Stimulated activated CD8-positive, alpha-beta memory T cell treated with anti-CD3 and anti-CD28 coated beads, Interleukin-4, amount 100 ng/mL, for 24 hours (primary cell): ENCODE measurements at places on chromosomes 11 and 22.

- DNase-seq, result no peak
Observed at GRCh38 chr22:30602049-30602448, 4.9 kb upstream of the TCN2 start.

GRCh38 chr22:30260276-30260675 is 6.4 kb downstream of the OSM start:
- no peak for DNase-seq

DNA sequence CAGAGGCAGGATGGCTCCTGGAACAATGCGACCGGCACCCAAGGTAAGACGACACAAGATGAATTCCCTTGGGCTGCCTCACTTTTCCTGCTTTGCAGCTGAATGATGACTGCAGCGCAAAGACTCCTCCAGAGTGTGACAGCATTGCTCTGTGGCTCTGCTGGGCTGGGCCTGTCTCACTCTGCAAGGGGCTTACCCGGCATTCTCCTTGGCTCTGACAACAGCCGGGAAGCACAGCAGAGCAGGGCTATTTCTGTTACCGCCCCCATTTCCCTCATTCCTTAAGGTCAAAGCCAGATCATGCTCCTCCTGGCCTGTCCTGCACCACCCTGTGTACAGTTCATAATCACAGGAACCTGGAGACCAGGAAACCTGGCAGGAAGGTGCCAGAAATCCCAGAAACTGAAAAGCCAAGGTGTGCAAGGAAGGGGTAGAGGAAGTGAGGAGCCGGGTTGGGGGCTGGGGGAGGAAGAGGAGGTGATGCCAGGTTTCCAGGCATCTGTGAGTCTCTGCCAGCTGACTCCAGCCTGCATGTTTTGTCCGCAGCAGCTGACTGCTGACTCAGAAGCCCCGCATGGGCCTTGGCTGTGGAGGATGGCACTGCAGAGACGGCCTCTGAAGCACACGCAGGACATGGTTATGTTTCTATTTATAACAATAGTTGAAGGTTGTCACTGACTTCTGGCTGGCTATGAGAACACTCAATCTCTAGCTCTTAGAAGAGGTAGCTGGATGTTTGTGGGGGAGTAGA is 113.6 kb downstream of the MICAL3 start:
- no peak for DNase-seq

- no peak for DNase-seq
Observed at GRCh38 chr22:18064636-18065035, 13.2 kb upstream of the PEX26 start.

DNA sequence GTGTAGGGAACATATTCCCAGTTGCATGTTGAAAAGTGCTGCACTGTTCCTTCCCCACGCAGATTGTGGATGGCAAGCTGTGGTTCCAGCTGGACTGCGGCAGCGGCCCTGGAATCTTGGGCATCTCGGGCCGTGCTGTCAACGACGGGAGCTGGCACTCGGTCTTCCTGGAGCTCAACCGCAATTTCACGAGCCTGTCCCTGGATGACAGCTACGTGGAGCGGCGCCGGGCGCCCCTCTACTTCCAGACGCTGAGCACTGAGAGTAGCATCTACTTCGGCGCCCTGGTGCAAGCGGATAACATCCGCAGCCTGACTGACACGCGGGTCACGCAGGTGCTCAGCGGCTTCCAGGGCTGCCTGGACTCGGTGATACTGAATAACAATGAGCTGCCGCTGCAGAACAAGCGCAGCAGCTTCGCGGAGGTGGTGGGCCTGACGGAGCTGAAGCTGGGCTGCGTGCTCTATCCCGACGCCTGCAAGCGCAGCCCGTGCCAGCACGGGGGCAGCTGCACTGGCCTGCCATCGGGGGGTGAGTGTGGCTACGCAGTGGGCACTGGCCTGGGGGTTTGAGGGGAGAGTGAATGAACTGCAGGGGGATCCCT is 102.7 kb upstream of the MTNR1B start:
- no peak for DNase-seq

GRCh38 chr11:102389253-102389652 is 42.2 kb downstream of the BIRC2 start:
- no peak for DNase-seq

DNA sequence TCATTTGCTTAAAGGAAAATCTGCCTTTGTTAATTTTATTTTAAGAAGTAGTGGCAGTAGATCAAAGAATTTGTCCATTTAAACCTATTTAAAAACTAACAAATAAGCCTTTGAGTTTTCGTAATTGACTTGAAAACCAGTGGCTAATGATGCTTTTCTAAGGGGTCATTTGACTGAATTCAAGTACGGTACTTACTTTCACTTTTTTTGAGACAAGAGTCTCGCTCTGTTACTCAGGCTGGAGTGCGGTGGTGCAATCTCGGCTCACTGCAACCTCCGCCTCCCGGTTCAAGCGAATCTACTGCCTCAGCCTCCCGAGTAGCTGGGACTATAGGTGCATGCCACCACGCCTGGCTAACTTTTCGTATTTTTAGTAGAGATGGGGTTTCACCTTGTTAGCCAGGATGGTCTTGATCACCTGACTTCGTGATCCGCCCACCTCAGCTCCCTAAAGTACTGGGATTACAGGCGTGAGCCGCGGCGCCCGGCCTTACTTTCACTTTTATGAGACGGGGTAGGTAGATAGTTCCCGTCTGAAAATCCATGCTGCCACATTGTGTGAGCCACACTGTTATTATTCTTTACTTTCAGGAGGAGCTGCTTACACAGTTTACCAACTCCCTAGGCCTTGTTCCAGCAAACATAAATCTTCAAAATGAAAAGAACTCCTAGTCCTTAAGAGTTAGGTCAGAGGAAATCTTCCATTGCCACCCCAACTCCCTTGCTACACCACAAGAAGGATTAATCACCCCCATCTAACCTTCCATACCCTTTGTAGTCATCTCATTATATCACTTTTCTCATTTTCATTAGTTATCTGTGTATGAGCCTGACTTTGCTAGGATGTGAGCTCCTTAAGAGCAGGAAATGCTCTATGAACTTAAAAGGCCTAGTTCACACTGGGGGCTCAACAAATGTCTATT is 926.6 kb upstream of the CCDC90B start:
- no peak for DNase-seq

GRCh38 chr22:46983046-46983445 is 220.6 kb downstream of the TBC1D22A start:
- DNase-seq, result no peak

DNA sequence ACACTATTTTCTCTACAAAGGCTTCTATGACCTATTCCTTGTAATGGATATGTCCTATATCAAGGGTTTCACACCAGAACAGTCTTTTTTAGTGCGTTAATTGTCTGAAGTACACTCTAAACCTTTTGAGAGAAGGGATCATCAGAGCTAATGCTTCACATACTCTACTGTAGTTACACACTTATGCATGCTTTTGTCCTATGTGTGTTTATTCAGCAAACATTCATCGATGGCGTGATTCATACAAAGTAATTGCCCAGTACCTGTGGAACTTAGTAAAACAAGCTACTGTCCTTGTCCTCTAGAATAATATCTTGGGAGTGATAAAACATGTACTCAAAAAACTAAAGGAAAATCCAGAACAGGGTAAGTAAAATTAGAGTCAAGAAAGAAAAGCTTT is 139.2 kb downstream of the GUCY1A2 start:
- DNase-seq, result no peak

DNA sequence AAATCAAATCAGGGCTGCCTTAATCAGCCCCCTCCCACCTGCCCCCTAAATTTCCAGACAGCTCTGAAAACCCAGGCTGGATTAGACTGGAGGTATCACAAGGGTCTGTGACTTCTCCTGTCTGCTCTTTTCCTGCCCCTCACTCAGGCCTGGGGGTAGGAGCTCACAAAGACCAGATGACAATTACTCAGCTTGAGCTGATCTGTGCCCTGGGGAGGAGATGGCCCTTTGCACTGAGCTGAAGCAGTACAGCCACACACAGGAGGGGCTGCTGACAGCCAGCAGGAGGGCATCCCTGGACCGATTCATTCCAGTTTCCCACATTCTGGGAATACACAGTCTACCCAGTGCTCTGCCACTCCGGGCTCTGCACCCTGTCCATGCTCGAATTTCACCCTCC is 4.2 kb downstream of the ABCC8 start:
- DNase-seq, result no peak

- no peak for DNase-seq
Observed at GRCh38 chr11:33043221-33043830, 4.0 kb downstream of the TCP11L1 start.

DNA sequence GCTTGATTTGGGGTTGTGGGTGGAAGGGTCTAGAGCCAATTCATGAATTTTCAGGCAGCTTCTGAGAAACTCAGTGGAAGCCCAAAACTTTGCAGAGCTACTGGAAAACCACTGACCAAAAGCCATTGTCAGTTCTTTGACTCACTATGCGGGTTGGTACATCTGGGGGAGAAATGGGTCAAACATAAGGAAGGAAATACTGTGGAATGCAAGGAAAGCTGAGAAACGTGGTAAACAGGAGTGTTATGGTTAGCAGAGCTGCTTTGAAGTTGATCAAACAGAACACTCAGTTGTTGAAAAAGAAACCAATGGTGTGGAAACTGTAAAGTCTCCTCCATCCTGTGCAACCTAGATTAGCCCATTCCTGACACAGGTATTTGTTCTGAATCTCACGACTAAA is 6.3 kb upstream of the ABTB2 start:
- no peak for DNase-seq

DNA sequence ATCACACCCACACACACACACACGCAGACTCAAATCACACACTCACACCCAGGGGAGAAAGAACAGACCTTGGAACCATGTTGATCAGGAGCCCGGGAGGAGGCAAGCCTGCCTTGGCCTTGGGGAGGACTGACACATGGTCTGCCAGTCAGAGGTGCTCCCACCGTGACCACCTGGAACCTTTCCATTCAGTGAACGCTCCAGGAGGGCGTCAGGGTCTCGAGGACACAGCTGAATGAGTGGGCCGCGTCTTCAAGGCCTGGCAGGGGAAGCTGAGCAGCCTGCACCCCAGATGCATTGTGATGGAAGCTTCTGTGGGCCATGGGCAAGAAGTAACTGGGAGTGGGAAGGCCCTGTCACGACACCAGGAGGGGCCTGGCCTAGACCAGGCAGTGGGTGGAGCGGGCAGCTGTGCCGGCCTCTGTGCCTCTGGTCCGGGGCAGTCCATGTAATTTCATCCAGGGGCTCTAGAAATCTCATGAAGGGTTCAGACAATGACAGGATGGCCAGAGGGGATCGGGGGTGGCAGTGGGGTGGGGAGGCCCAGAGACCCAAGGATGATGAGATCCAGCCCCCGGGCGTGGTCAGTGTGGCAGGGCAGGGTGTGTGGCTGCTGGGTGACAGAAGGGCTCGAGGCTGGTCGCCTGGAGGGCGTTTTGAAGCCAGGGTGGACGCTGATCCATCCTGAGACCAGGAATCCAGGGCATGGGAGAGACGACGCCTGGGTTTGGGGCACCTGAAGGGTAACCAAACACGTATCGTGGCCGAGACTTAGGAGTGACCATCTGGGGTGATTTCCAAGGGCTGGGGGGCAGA is 53.7 kb downstream of the IGF2 start:
- DNase-seq, result no peak

DNA sequence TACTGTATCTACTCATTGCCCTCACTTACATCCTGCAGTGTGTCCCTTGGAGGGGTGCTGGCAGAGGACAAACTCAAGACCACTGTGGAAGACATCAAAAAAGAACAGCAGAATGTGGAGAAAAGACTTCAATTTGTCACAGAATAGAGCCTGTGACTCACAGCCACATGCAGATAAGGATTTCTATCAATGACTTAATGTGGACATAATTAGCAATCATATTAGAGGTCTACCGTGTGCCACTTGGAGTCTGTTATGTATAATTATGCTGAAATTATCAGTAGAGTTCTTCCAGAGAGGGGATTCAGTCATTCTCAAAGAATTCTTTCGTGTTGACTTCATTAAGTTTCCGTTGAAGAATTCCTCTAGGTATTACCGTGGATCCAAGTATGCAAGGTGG is 473.5 kb downstream of the MIAT start:
- no peak for DNase-seq

- no peak for DNase-seq
Observed at GRCh38 chr11:112961751-112962578, 745 bp downstream of the NCAM1 start.

DNA sequence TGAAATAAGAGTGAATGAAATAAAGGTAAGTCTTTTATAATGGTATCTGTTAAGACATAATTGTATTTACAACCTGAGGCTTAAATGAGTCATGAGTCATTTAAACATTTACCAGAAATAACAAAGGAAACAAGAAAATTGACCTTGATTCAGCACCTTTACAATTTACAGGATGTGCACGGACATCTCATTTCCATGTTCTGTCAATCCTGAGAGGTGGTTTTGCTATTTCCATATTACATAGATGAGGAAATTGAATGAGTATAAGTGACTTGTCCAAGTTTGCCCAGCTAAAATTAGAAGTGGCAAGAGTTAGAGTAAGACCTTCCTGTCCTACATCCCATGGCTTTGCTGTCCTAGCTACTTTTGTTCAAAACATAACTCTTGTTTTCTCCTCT is 89.1 kb downstream of the TRIM44 start:
- no peak for DNase-seq

GRCh38 chr22:46654927-46655595 is 34.9 kb downstream of the GRAMD4 start:
- no peak for DNase-seq

- DNase-seq, result no peak
Observed at GRCh38 chr11:126197277-126197939, 14.0 kb downstream of the RPUSD4 start.

GRCh38 chr22:39515266-39516050 is 4.9 kb upstream of the ATF4 start:
- no peak for DNase-seq

GRCh38 chr11:113465786-113466185 is 9.4 kb downstream of the DRD2 start:
- no peak for DNase-seq

GRCh38 chr11:125102510-125102909 is 8.9 kb downstream of the TMEM218 start:
- no peak for DNase-seq

GRCh38 chr11:108324587-108324986 is 101.7 kb downstream of the ATM start:
- DNase-seq, result no peak

DNA sequence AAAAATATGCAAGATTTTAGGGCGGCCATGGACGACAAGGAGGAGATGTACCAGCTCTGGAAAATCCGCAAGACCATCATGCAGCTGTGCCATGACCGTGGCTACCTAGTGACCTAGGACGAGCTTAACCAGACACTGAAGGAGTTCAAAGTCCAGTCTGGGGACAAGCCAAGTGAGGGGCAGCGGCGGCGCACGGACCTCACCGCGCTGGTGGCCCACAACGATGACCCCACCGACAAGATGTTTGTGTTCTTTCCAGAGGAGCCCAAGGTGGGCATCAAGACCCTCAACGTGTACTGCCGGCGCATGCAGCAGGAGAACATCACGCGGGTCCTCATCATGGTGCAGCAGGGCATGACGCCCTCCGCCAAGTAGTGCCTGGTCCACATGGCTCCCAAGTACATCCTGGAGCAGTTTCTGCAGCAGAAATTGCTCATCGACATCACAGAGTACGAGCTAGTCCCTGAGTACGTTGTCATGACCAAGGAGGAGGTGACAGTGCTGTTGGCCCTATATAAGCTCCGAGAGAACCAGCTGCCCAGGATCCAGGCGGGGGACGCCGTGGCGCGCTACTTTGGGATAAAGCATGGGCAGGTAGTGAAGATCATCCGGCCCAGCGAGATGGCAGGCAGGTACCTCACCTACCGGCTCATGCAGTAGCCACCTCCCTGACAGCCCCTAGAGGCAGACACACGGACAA is 43.5 kb upstream of the ZC3H12C start:
- no peak for DNase-seq
